ENCODE measurements at places on chromosomes 6 and 20.

DNA sequence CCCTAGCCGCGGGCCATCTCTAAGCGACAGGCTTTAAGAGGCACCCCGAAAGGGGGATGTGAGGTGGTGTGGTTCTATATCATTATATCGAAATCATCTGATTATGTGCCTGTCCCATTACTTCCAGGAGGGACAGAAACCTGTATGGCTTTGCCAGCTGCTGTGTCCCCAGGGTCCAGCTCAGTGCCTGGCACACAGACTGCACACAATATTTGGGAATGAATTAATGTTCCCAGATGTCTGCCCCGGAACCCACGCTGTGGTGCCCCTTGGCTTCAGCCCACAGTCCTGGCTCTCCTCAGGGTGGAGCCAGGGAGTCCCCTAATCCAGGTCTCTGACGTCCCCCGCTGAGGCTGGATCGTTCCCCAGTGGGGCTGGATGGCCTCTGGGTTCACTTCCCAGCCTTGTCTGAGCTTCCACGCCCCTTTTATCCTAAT, 8.9 kb upstream of the AHCY start:
- no peak for DNase-seq

- DNase-seq, result no peak
Measured at GRCh38 chr6:10268111-10268510, 146.8 kb downstream of the TFAP2A start.

GRCh38 chr6:26272171-26272637, 92.8 kb upstream of the BTN3A2 start:
- no peak for DNase-seq

DNA sequence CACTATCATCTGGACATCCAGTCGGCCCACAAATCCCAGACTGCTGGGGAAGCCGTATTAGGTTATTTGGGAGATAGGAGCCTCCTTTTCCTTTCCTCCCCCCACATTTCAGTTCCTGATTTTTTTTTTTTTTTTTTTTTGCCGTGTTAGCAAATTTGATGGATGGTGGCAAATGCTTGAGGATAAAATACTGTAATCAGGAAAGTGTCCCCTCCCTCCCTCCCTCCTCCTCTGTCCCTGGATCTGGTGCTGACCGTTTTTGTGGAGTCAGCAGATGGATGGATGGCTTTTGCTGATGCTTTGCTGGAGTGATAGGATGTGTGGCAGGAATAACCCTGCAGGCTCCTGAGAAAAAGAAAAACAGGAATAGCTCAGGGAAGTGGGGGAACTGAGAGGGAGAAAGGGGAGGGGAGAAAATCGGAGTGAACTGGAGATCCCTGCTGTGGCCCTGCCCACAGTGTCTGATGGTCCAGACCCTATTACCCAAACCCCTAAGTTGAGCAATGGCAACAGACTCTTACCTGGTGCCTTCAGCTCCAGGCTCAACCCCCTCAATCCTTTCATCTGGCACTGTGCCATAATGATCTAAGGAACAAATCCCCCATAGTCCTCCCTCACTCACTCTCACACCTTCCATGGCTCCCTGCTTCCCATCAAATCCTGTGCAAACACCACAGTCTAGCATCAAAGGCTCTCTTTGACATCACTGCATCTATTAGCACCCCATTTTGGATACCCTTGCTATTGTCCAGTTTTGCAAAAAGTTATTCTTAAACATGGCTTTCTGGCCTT, 277.3 kb upstream of the CHD6 start:
- no peak for DNase-seq

DNA sequence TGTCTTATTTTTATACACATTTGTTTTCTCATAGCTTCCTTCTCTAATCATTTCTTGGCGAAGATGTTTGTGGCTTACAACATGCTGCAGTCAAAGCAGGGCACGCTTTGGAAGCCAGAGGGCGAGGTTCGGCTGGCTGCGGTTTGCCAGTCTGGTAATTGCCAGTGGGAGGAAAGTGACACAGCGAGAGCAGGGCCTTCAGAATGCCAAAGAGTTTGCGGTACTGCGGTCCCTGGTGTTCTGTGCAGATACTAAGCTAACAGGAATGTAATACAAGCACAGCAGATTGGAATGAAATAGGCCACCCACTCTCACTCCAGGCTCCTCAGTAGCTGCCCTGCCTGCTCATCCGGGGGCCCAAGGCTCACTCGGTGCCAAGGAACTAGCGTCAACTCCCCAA, 58.7 kb upstream of the TGM3 start:
- peak; percentile 99 for DNase-seq

- no peak for DNase-seq
Measured at GRCh38 chr6:154039231-154039842, at the start of gene OPRM1. OPRM1 (plus strand) TSS chr6:154039240; CDS start chr6:154039545, 305 bp downstream.

- DNase-seq, result no peak
Measured at GRCh38 chr6:165626711-165627110, 36.3 kb downstream of the PDE10A start.

GRCh38 chr6:15253203-15254022, 7.5 kb downstream of the JARID2 start:
- DNase-seq, result no peak

DNA sequence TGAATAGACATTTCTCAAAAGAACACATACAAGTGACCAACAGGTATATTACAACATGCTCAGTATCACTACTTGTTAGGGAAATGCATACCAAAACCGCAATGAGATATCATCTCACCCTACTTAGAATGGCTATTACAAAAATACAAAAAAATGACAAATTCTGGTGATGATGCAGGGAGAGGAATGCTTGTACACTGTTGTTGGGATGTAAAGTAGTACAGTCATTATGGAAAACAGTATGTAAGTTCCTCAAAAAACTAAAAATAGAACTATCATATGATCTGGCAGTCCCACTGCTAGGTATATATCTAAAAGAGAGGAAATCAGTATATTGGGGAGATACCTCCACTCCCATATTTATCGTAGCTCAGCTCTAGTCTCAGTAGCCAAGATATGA, 10.9 kb upstream of the SLC17A5 start:
- no peak for DNase-seq

- no peak for DNase-seq
Measured at GRCh38 chr6:106252687-106253086, 72.9 kb downstream of the ATG5 start.

- no peak for DNase-seq
Measured at GRCh38 chr6:127402890-127403617, 56.1 kb downstream of the KIAA0408 start.

- no peak for DNase-seq
Measured at GRCh38 chr6:142011156-142011555, 121.6 kb upstream of the GJE1 start.

GRCh38 chr6:29789176-29789575, 38.4 kb upstream of the HLA-G start:
- DNase-seq, result no peak

- DNase-seq, result no peak
Measured at GRCh38 chr6:2718334-2719092, 32.2 kb downstream of the MYLK4 start.

DNA sequence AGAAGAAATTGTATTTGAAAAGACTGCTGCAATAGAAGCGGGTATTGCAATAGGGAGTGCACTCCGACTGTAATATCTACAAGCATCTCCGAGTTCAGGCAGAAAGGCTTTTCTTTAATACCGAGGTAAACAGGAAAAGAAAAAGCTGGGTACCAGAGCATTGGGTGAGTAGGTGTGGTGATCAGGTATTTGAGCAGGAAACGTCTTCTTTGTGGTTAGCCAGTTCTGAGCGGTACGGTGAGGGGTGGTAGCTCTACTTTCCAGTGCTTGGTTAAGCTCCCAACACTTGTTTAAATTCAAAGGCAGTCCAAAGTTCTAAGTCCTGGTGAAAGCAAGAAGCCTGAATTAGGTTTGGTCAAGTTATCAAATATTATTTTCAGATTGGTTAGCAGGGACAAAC, 404.1 kb downstream of the LMBRD1 start:
- DNase-seq, result no peak

- peak; percentile 76 for DNase-seq
Measured at GRCh38 chr20:4150070-4150441, 134.7 kb upstream of the RNF24 start.

GRCh38 chr20:60851826-60852704, 400.0 kb upstream of the CDH4 start:
- DNase-seq, result no peak

GRCh38 chr6:132571774-132572173, 1.7 kb downstream of the TAAR6 start:
- no peak for DNase-seq

GRCh38 chr6:53115113-53115512, 33.5 kb downstream of the GCM1 start:
- DNase-seq, result no peak

- no peak for DNase-seq
Measured at GRCh38 chr6:18178960-18179615, 23.9 kb downstream of the KDM1B start.

DNA sequence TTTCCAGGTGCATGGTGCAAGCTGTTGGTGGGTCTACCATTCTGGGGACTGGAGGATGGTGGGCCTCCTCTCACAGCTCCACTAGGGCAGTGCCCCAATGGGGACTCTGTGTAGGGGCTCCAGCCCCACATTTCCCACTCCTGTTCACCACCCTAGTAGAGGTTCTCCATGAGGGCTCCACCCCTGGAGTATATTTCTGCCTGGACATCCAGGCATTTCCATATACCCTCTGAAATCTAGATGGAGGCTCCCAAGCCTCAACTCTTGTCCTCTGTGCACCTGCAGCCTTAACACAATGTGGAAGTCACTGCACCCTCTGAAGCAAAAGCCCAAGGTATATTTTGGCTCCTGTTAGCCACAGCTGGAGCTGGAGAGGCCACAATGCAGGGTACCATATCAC, 393.5 kb downstream of the RNGTT start:
- DNase-seq, result no peak

GRCh38 chr6:12436683-12437082, 146.5 kb downstream of the EDN1 start:
- no peak for DNase-seq

- DNase-seq, result peak; percentile 41
Measured at GRCh38 chr6:131629651-131630050, 1.6 kb upstream of the MED23 start.

GRCh38 chr6:95785785-95786184, 208.4 kb downstream of the MANEA start:
- DNase-seq, result no peak

GRCh38 chr6:134932098-134932497, 17.8 kb downstream of the ALDH8A1 start:
- DNase-seq, result no peak

- no peak for DNase-seq
Measured at GRCh38 chr6:131897050-131897435, 54.1 kb downstream of the CCN2 start.

GRCh38 chr6:19772891-19773290, 64.3 kb upstream of the ID4 start:
- no peak for DNase-seq

DNA sequence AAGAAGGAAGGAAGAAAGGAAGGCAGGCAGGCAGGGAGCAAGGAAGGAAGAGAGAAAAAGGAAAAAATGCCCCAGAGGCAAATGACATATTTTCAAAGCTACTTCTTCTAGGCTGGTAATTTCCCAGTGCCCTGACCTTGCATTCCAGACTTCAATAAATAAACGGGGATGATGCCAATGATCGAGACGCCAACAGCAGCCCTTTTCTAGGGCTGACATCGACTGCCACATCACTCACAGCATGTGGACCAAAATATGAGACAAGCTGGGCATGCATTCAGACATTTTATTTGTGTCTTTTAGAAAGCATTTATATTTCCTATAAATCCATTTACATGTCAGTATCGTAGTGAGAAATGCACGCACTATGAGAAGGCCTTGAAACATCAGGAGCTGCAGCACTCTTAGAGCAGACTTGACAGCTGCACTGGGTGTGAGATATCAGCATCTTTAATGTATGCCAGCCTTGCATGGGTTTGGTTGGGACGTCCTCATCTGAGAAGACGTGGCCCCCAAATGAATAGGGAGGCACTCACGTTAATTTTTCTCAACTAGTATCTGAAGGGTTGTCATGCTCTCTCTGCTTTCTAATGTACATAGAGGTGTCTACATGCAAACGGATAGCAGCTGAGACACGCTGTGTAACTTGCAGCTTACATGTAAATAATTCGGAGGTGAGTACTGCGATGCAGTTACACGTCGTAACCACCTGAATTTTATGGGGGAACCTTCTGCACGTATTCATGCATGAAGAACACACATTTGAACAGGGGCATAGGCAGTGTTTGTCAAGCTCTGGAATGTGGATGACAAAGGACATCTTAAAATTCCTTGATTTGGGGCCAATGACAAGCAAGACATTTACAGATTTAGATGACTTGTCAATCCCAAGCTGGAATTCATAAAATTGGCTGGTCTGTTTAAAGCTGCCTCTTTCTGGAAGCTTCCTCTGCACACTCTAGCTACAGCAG, 149.1 kb upstream of the AGPAT4 start:
- peak; percentile 36 for DNase-seq

GRCh38 chr6:148954934-148955333, 208.1 kb downstream of the UST start:
- no peak for DNase-seq

DNA sequence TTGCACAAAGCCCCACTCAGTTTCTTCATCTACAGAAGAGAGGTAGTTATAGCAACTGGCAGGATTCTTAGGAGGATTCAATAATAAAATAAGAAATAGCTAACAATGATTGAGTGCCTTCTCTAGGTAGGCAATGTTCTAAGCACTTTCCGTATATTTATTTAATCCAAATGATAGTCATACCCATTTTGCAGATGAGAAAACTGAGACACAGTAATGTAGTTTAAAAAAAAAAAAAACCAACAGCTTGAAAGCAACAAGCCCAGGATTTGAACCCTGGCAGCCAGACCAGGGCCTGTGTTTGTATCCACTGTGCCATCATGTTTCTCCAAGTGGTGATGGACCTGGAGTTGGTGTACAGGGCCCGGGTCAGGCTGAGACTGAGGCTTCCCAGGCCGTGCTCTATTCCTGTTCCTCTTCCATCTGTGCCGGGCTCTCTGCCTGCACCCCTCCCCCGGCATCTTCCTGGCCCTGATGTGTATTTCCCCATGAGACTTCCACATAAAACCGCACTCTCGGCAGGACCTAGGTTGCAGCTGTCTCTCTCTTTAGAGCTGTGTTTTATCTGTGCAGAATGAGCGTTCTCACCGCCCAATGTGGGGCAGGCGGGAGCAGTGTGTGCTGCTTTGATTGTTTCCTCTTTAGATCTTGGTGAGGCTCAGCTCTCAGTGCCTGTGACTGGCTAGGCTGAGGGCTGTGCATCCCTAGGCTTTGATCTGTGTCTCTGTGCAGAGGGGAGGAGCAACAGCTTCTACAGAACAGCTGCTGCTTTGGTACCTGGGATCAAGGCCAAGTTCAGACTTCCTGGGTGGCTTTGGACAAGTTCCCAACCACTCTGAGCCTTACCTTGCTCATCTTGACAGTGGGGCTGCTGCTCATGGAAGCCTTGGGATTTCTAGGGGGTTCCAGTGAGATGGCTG, 49.5 kb downstream of the TOX2 start:
- peak; percentile 67 for DNase-seq

DNA sequence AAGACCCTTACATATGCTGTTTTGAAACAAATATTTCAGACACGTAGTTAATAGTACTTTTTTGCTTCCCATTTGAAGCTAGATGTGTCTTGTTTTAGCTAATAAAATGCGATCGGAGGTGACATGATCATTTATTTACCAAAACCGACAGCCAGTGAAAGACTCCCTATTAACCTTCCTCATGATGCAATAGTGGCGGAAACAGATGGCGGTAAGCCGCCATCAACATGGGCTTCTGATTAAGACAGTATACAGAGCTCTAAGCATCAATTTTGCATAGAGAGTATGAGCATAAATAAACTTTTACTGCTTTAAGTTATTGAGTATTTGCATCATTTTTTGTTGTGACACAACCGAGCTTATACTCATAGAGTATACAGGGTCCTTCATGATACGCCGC, 1282.4 kb upstream of the ADGRB3 start:
- no peak for DNase-seq

All from foreskin fibroblast (primary cell).